ENCODE measurements at places on chromosomes 1 and 21. TPM values are rescaled to one million over a fixed set of nuclear protein-coding genes. Genes with fewer than 3 reads are reported as not detected.

The OR14I1 gene
- total RNA-seq = not detected

- no peaks in the 10 kb centered on the region for H3K36me3 ChIP-seq
- no peak for DNase-seq
- no peaks in the 10 kb centered on the region for H3K4me1 ChIP-seq
- no peaks in the 10 kb centered on the region for H3K27me3 ChIP-seq
These were observed 98.3 kb downstream of the LYPLAL1 start for GRCh38 chr1:219271818-219272535.

The ERG gene
- total RNA-seq = 0.17 TPM

The MAP1LC3C gene
- not detected for total RNA-seq

The SPAG17 gene
- total RNA-seq = not detected
